DMS79 treated with DMSO at 0.1 percent for 48 hours (cell line): ENCODE measurements at places on chromosomes 11 and 22.

DNA sequence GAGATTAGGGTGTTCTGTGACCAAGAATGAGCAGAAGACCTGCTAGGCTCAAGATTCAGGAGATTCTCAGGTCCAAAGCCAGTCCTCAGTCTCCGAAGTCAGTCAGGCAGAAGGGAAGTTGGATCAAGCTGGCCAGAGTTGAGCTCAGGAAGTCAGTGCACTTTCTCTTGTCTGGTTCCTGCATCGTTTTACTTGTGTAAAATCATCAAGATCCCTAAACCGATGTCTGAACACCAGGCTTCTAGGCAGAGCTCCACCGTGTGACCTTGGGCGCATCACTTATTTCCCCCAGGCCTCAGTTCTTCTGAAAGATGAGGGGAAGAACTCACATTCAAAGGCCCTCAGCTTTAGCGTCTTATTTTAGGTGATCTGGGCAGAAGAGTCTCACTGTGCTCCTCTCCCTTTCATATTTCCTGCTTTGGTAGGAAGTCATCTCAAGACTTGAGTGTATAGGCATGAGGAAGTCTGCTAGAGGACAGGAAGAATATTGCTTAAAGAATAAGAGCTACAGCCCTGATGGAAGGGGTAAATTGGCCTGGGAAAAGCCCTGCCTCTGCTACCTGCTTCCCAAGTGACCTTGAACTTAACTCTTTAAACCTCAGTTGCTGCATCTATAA lies 20.2 kb downstream of the NF2 start:
- DNase-seq, result no peak

DNA sequence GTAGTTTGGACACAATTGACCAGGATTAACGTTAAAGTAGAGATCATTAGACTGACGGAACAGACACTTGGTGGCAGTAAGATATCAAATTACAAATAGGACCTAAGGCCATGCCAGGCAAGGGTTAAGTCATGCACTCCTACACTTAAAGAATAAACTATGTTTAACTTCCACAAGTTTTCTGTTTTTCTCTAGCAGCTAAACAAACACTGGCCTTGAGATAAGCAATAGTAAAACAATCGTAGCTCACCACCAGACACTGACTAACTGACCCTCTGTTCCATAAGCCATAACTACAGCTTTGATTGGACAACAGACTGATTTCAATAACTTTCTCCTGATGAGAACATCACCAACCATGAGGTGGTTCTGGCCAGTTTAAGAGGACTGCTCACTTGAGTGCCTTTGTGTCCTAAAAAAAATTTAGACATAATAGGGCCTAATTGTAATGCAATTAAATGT lies 2.0 kb upstream of the CEP126 start:
- no peak for DNase-seq

DNA sequence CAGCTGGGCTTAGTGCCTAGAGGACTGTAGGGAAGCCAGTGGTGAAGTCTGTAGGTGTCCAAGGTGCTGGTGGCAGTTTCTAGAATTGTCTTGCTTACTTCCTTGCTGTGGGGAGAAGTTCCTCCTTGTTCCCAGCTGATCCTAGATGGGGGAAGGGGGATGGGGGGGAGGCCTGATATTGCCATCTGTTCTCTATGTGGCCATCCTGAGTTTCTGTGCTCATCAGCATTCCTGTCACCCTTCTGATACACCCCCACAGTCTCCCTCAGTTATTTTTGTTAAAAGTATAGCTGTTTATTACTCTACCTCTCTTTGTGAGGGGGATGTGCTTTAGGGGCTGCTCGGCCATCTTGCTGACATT lies 36.5 kb downstream of the MADD start:
- no peak for DNase-seq

DNA sequence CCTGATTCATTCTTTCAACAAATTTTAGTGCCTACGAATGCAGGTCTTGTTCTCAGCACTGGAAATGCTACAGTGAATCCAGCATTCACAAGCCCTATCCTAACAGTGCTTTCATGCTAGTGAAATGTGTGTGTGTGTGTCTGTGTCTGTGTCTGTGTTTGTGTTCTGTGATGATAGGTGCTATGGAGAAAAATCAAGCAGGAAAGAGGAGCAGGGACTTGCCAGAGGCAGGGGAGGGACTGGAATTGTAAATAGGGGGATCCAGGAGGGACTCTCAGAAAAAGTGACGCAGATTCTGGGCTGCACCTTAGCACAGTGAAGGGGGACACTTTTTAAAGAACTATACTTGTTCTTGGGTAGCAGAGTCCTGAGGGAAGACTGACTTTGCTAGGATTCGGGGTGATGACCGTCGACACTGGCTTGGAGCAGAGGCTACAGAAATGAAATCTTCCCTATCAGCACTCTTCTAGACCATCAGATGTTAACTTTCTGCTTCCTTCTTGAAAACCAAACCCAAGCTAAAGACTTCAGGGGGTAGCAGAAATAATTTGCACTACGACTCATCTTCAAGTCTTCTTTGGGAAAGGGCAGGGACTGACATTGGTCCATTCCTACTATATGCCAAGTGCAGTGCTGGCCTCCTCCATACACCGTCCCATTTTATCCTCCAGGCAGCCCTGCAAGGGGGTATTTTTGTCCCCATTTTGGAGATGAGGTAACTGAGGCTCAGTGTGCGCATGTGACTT lies 39.3 kb upstream of the PTPRJ start:
- DNase-seq, result no peak

DNA sequence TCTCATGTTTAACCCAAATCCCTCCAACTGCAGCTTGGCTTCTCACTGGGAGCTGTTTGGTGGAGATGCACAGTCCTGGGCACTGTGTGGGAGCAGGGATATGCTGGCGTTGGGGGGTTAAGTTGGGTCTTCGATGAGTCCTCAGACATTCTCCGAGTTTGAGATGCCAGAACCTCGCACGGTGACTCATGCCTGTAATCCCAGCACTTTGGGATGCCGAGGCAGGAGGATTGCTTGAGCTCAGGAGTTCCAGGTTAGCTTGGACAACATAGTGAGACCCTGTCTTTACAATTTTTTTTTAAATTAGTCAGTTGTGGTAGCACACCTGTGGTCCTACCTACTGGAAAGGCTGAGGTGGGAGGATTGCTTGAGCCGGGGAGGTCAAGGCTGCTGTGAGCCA lies 20.7 kb downstream of the POU2F3 start:
- no peak for DNase-seq

DNA sequence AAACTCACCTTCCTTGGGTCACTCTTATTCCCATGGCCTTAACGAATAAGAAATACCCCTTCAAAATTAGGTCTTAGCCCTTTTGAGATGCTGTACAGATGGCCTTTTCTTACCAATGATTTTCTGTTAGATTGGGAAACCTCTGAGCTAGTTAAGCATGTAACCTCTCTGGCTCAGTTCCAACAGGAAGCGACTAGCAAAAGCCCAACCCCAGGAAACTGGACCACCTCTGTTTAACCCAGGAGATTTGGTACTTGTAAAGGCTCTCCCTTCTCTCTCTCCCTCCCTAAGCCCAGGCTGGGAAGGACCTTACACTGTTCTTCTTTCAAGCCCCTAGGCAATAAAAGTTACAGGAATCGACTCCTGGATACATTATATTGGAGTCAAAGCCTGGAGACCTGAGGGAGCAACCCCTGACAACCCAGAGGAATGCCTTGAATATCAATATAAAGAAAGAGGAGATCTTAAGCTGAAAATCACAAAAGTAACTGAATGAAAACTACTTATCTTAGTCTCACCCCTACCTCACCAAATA lies 11.7 kb downstream of the APIP start:
- no peak for DNase-seq

DNA sequence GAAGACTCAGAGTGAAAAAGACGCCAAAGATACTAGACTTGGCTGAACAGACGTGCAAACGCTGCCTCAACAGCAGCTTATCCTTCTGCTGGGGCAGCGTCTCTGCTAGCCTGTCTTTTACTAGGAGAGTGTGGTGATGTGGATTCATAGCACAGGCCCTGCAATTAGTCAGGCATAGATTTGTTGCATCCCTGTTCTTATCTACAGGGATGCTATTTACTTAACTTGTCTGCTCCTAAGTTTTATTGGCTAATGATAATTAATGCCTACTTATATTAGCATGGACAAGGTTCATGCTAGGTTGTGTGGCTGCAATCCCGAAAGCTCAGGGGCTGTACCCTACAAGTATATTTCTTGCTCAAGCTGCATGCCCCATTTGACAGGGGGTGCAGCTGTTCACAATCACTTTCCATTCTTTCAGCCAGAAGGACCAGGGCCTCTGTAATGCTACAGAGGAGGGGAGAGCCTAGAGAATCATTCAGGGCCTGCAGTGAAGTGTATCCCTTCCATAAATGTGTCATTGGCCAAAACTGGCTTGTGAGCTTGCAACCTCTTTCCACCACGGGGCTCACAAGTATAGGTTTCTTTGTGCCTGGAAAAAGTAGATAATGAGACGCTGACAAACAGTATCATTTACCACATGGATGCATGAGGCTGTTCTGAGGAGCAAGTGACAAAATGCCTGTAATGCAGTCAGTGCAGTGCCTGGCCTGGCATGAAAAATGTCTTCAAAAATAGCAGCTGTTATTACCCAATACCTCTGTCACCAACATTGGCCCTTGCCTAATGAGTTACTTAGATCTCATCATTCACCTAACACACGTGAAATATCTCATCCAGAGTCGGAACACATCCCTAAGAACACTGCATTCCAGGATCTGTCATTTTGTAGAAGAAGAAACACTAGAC lies 685.8 kb upstream of the API5 start:
- DNase-seq, result no peak

DNA sequence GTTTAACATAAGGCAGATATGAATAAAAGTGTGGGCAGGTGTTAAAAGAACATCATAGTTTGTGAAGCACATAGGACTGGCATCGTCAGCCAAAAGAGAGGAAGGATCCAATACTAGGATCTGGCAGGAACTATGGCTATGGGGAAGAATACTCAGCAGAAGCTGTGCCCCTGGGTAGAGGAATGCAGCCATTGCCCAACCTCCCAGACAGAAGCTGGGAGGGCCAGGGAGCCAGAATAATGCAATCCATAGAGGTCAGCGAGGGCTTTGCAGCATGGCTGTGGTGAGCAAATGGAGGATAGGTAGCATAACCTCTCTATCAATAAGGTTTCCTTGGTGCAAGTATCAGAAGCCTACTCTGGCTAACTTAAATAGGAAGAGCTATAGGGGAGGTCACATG lies 11.7 kb upstream of the CSTF3 start:
- DNase-seq, result no peak

DNA sequence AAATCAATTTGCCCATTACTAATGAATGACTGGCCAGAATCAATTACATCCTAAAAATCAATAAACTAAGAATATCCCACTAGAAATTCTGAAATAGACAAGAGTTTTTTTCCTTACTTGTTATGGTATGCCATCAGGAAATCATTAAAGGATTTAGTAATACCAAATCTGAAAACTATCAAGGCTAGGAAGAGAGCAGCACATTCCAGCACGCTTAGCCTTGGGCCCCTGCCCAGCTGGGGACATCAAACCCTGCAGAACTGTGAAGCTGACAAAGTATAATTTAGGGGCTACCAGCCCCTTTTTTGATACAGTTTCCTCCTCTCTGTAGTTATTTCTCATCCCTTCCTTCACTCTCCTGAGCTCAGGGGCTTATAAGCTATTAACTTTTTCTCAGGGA lies 247.8 kb upstream of the ZC3H12C start:
- DNase-seq, result no peak

DNA sequence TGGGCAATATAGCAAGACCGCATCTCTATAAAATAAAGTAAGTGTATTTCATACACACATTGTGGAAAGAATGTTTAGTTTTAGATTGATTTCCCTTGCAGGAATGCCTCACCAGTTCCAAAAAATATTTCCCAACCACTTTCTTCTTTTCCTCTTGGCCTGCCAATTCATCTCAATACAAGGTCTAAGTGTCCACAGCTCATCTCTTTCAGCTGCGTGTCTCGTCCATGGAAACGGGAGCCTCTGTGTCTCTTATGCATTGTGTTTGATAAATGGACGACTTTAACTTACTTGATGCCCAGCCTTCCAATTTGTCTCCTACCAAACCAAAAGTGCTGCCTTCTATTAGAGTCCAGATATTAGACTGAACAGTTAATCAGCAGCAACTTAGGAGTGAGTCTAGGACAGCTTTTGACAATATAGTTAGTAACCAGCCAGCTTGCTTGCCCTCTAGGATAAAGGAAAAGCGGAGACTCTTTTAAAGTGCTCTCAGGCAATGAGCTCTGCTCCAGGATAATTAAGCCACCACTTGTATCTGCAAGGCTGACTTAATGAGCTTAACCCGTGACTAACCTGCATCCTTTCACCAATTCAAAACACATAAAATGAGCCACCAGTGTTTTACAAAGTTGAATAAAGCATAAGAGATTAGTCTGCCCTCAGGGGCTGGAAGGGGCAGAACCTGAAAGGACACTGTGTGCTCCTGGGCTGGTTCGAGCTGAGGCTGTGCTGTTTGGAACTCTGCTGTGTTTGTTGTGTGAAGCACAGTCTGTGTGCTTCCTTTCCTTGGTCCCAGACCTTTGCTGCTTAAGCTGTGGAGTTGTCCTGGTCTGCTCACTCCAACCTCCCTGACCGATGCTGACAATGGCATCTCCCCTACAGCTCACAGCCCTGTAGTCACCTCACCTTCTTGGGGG lies 27.5 kb downstream of the FBXO7 start:
- no peak for DNase-seq

DNA sequence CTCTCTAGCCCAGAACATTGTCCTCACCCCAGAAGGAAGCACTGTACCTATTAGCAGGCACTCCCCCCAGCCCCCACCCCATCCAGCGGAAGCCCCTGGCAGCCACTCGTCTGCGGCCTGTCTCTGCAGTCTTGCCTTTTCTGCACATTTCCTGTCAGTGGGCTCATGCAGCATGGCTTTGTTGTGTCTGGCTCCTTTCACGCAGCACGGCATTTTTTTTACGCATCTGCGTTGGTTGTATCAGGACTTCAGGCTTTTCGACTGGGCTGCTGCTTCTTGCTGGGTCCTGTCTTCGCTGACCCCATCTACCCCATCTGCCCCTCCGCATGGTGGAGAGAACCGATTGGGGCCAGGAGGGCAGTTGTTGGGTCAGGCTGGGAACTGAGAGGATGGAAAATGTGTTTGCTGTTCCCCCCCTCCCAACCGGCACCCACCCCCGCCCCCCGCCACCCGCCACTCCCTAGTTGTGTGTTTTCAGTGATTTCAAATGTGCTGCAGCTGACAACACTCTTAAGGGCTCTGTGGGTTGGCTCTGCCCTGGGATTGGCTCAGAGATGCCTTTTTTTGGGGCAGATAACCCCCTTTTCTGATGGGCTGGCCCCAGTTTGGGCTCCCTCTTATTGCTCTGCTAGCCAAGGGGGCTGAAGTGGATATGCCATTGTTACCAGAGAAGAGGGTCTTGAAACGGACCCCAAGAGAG lies 110.0 kb downstream of the KIAA1671 start:
- no peak for DNase-seq

DNA sequence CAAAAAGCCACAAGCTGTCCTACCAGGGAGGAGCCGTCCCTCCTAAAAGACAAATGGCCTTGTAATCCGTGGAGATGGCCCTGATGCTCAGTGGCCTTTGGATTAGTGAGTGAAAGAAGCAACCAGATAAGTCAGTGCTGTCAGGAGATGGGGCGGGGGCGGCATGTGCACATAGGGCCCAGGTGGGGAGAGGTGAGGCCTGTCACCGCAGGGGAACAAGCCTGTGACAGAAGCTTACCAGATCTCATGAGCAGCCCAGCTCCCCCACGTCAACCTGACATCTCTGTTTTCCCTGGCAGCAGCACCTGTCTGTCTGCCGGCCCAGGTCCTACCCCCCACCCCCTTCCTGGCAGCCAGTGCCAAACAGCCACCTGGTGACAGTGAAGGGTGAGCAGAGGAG lies 162.6 kb downstream of the BUD13 start:
- no peak for DNase-seq

GRCh38 chr22:45359627-45360026 lies 49.9 kb downstream of the FAM118A start:
- DNase-seq, result no peak

- DNase-seq, result no peak
Observed at GRCh38 chr11:64249038-64249437, 2.3 kb upstream of the PLCB3 start.
